ENCODE measurements at places on chromosomes 13 and 19.
A peak's percentile ranks its signal among the peaks of the same experiment; 100 is the strongest.

GRCh38 chr13:41284512-41285288 is 21.3 kb upstream of the MTRF1 start:
- DNase-seq, result no peak

GRCh38 chr19:49081273-49081672 is 4.0 kb upstream of the SNRNP70 start:
- DNase-seq, result no peak

- no peak for DNase-seq
These were observed 211.7 kb downstream of the LIG4 start for GRCh38 chr13:108003626-108004025.

- DNase-seq, result no peak
These were observed 2521.1 kb downstream of the PCDH9 start for GRCh38 chr13:64709079-64709478.

GRCh38 chr13:42751693-42752092 is 29.7 kb upstream of the FAM216B start:
- DNase-seq, result no peak

DNA sequence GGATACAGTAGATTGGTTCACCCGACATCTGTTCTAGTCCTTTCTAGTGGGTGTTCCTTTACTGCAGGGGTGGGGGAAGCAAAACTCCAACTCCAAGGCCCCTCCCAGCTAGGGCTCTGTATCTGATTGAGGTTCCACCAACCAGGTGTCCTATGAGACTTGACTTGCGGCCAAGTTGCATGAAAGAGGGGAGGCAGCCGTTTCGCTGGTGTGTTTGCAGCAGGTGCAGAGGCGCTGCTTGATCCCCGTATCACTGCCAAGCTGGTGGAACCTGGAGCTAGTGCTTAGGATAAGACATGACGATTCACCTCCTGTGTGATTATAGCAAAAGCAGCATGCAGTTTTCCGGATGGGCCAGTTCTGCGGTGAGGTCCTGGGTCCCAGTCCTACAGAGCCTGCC is 338.2 kb downstream of the UQCRFS1 start:
- DNase-seq, result no peak

GRCh38 chr13:68190818-68191217 is 960.7 kb upstream of the PCDH9 start:
- no peak for DNase-seq

GRCh38 chr19:30879225-30879624 is 470.0 kb downstream of the TSHZ3 start:
- DNase-seq, result peak; percentile 26

GRCh38 chr19:40370997-40371801 is 18.8 kb downstream of the HIPK4 start:
- DNase-seq, result no peak

DNA sequence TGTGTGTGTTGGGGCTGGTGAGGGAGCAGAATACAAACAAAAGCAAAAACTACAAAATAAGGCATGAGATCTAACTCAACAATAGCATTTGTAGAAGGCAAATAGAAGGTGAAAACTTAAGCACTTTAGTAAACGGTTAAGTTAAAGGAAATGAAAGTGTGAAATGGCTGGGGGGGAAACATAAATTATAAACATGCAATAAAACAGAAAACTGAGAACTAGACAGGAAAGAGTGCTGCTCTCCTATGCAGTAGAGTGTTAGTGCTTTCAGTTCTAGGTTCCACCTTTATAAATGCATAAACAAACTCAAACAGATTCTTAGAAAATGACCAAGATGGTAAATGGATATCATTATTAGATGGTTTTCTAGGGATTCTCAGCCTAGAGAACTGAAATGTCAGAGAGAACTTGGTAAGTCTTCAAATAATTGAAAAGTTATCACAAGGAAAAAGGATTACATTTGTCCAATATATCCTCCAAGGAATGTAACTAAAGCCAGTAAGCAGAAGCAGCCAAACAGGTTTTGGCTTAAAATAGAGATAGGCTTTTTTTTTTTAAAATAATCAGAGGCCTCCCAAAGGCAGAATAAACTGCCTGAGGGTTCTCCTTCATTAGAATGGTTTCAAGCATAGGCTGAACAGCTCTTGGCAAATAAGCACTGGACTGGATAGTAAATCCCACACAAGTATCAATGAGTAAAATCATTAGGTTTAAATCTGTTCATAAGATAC is 23.3 kb downstream of the RBM26 start:
- DNase-seq, result no peak

- DNase-seq, result no peak
These were observed 697.8 kb downstream of the DACH1 start for GRCh38 chr13:71169180-71169579.

Measured in mesothelial cell of epicardium (in vitro differentiated cells).